Sigmoid colon (tissue), 7 donors: ENCODE measurements at places on chromosomes 5 and 9. TPM values are rescaled to one million over a fixed set of nuclear protein-coding genes. Genes with fewer than 3 reads are reported as not detected.

DNA sequence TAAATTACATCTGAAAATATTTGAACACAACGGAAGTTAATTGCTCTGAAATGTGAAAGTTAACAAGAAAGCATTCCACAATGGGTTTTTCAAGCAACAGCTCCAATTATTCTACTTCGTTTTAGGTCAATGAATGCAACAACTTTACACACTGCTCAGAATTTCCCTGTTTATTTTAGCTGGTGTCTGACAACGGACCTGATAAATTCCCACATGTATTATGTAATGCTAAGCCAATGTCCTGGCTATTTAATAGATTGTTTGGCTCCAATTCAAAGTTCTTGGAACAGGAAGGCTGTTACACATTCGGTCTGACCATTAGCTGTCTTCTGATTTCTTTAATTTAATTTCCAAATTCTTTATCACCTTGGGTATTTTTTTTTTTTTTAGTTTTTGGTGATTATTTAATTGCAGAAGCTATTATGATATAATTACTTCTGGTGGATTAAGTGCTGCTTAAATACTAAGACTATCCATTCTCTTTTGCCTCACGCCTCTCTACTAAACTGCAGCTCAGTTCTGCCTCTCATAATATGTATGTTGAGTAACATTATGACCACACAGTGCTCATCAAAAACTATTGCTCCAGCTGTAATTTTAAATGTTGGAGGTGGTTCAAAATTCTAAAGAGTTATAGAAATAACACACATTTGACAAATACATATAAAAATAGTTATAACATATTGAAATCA lies 57.9 kb downstream of the MEF2C start:
- H3K27ac ChIP-seq: peak overlapping the region; percentile 43
- no peak for DNase-seq
- H3K36me3 ChIP-seq: peaks cover 10% of the 10 kb centered on the region
- H3K27me3 ChIP-seq: no peaks in the 10 kb centered on the region

GRCh38 chr5:172123269-172123692 lies 64.7 kb downstream of the STK10 start:
- H3K27ac ChIP-seq: no peak overlapping the region
- no peaks in the 10 kb centered on the region for H3K36me3 ChIP-seq
- H3K27me3 ChIP-seq: no peaks in the 10 kb centered on the region
- H3K4me3 ChIP-seq: no peak overlapping the region
- no peak for DNase-seq
- peaks cover 9% of the 10 kb centered on the region for H3K4me1 ChIP-seq

GRCh38 chr5:19927919-19928318 lies 60.1 kb downstream of the CDH18 start:
- H3K27me3 ChIP-seq: no peaks in the 10 kb centered on the region
- H3K27ac ChIP-seq: no peak overlapping the region
- no peaks in the 10 kb centered on the region for H3K4me1 ChIP-seq
- H3K36me3 ChIP-seq: no peaks in the 10 kb centered on the region
- H3K4me3 ChIP-seq: no peak overlapping the region

GRCh38 chr9:126317513-126317912 lies 9.1 kb upstream of the MVB12B start:
- DNase-seq: no peak
- no peak overlapping the region for H3K4me3 ChIP-seq
- H3K4me1 ChIP-seq: no peaks in the 10 kb centered on the region
- no peaks in the 10 kb centered on the region for H3K27me3 ChIP-seq

GRCh38 chr5:84059672-84060071 lies 325.0 kb downstream of the EDIL3 start:
- no peaks in the 10 kb centered on the region for H3K27me3 ChIP-seq
- no peak for DNase-seq
- H3K27ac ChIP-seq: no peak overlapping the region
- H3K36me3 ChIP-seq: no peaks in the 10 kb centered on the region
- no peaks in the 10 kb centered on the region for H3K4me1 ChIP-seq
- no peak overlapping the region for H3K4me3 ChIP-seq

GRCh38 chr5:135842737-135843136 lies 8.3 kb downstream of the SLC25A48 start:
- no peak overlapping the region for H3K4me3 ChIP-seq
- no peak for DNase-seq
- H3K4me1 ChIP-seq: no peaks in the 10 kb centered on the region
- H3K36me3 ChIP-seq: no peaks in the 10 kb centered on the region
- H3K27me3 ChIP-seq: no peaks in the 10 kb centered on the region

GRCh38 chr5:132230871-132231270 lies 3.2 kb upstream of the P4HA2 start:
- no peaks in the 10 kb centered on the region for H3K27me3 ChIP-seq
- DNase-seq: peak; percentile 17
- no peak overlapping the region for H3K4me3 ChIP-seq
- no peaks in the 10 kb centered on the region for H3K36me3 ChIP-seq
- no peak overlapping the region for H3K27ac ChIP-seq
- H3K4me1 ChIP-seq: no peaks in the 10 kb centered on the region

GRCh38 chr5:1490376-1490775 lies 33.4 kb downstream of the LPCAT1 start:
- no peak overlapping the region for H3K27ac ChIP-seq
- DNase-seq: no peak
- H3K4me3 ChIP-seq: no peak overlapping the region
- H3K27me3 ChIP-seq: no peaks in the 10 kb centered on the region

DNA sequence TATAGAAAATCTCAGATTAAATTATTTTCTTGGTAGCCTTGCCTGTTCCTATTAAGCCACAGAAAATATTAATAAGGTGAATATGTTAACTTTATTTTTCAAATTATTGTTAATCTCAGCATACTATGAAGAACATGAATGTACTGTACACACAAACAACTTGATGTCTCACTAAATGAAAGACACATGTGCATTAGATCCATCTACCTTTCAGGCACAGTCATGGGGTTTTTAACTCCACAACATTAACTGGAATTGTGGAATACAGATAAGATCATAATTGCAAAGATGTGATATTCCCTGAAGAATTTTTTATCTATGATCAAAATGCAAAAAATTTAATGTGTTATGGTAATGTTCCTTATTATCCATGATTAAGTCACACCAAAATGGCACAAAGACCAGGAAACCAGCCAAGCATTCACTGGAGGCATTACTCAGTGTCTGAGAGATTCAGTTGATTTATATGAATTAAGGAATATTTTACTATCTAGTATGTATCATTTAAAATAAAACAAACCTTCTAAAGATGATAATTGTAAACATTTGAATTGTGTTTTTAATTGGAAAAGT lies 150.0 kb upstream of the VCAN start:
- no peaks in the 10 kb centered on the region for H3K27me3 ChIP-seq
- no peak overlapping the region for H3K4me3 ChIP-seq
- no peaks in the 10 kb centered on the region for H3K36me3 ChIP-seq
- no peak overlapping the region for H3K27ac ChIP-seq

DNA sequence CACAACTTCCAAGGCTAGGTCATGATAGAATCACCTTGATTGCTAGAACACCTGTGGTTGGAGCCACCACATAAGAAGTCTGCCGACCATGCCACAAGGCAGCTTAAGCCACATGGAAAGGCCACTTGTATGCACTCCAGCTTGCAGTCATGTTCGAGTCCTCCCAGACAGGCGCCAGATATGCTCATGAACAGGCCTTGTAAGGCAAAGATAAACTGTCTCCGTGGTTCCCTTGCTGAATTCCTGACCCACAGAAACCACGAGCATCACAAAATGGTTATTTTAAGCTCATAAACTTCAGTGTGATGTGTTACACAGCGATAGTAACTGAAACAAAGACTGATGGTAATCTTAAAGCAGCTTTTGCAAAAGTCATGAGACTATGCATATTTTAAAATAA lies 188.4 kb upstream of the DAPK1 start:
- H3K27ac ChIP-seq: no peak overlapping the region
- no peaks in the 10 kb centered on the region for H3K27me3 ChIP-seq
- no peaks in the 10 kb centered on the region for H3K36me3 ChIP-seq
- no peak overlapping the region for H3K4me3 ChIP-seq
- H3K4me1 ChIP-seq: peaks cover 4% of the 10 kb centered on the region

DNA sequence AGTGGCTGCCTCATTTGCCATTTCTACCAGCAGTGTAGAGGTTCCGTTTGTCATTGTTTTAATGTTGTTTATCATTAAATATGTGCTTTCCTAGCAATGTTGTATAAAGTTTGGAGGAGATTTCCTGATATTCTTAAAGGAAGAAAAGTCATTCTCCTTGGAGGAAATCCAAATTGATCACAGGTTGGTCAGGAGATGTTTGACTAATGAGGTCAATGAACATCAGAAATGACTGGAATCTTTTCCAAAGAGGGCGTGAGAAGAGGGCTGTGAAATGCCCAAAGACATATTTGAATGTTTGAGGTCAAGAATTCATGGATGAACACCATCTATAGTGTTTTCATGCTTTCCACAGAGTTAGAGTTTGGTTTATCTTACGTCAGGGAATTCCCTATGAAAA lies 471.3 kb downstream of the MAT2B start:
- no peaks in the 10 kb centered on the region for H3K4me1 ChIP-seq
- H3K27me3 ChIP-seq: no peaks in the 10 kb centered on the region
- H3K4me3 ChIP-seq: no peak overlapping the region
- no peak overlapping the region for H3K27ac ChIP-seq

- no peak for DNase-seq
- no peak overlapping the region for H3K27ac ChIP-seq
- no peak overlapping the region for H3K4me3 ChIP-seq
- no peaks in the 10 kb centered on the region for H3K36me3 ChIP-seq
Observed at GRCh38 chr9:17611917-17612316, 33.1 kb downstream of the SH3GL2 start.

DNA sequence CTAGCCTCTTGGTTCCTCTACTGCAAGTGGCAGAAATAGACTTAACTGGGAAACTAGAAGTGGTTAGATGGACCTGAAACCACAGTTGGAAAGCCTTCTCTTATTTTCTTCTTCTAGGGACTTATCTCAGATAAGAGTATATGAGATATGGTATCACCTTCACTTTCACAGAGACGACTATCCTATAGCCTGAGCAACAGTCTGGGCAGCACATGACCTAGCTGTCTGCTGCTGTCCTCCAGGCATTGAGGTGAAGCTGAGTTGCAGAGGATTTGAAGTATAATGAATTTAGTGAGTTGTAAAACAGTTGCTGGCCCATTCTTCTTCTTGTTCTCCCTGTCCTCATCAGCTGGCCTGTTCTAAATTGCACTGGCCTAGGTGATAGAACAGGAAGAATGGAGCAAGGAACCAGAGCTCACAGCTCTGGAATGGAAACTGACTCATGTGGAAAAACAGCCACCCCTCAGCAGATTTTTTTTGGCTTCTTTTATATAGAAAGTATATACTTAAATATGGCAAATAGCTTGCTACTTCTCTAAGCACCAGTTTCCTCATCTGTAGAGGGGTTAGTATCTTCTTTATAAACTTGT lies 27.8 kb downstream of the RECK start:
- H3K27me3 ChIP-seq: no peaks in the 10 kb centered on the region
- peaks cover 15% of the 10 kb centered on the region for H3K36me3 ChIP-seq
- H3K27ac ChIP-seq: no peak overlapping the region
- DNase-seq: no peak

GRCh38 chr9:91908746-91909145 lies 41.3 kb downstream of the ROR2 start:
- H3K4me3 ChIP-seq: no peak overlapping the region
- no peak overlapping the region for H3K27ac ChIP-seq
- peaks cover 95% of the 10 kb centered on the region for H3K4me1 ChIP-seq
- H3K36me3 ChIP-seq: no peaks in the 10 kb centered on the region
- no peak for DNase-seq

- H3K4me3 ChIP-seq: no peak overlapping the region
- peaks cover 37% of the 10 kb centered on the region for H3K36me3 ChIP-seq
- H3K4me1 ChIP-seq: peaks cover 87% of the 10 kb centered on the region
- DNase-seq: no peak
- peak overlapping the region; percentile 82 for H3K27ac ChIP-seq
Observed at GRCh38 chr9:130861372-130862180, 26.5 kb downstream of the ABL1 start.

Gene GLDC
- total RNA-seq: not detected

Gene PALM2AKAP2
- total RNA-seq: 2.9 TPM

Gene SPINK13
- not detected for total RNA-seq

Gene TMEM215
- total RNA-seq: not detected

Gene HOMER1
- total RNA-seq: 11.8 TPM

Gene SHOC1
- total RNA-seq: not detected
